ENCODE measurements at places on chromosomes 2 and 18.

- no peak for DNase-seq
Observed at GRCh38 chr2:121017396-121017795, 267.6 kb downstream of the TFCP2L1 start.

DNA sequence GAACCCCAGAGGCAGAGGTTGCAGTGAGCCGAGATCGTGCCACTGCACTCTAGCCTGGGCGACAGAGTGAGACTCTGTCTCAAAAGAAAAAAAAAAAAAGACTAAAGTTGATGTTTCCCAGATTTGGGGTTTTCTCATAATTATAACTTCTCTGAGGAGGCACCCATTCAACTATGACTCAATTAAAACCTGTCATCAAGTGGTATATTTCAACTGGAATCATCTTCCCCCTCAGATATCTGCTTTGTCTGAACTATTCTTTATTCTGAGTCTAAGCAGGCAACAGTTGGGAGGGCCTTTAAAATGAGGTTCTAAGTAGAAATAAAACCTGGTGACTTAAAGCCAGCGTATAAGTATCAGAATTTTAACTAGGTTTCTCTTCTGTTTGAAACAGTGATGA, 88.5 kb downstream of the PTRHD1 start:
- peak; percentile 16 for DNase-seq

- no peak for DNase-seq
Observed at GRCh38 chr2:185782223-185782769, 43.7 kb downstream of the FSIP2 start.

GRCh38 chr18:51721388-51721787, 523.9 kb upstream of the MEX3C start:
- no peak for DNase-seq

GRCh38 chr2:43708891-43709290, 32.7 kb upstream of the C1GALT1C1L start:
- no peak for DNase-seq

DNA sequence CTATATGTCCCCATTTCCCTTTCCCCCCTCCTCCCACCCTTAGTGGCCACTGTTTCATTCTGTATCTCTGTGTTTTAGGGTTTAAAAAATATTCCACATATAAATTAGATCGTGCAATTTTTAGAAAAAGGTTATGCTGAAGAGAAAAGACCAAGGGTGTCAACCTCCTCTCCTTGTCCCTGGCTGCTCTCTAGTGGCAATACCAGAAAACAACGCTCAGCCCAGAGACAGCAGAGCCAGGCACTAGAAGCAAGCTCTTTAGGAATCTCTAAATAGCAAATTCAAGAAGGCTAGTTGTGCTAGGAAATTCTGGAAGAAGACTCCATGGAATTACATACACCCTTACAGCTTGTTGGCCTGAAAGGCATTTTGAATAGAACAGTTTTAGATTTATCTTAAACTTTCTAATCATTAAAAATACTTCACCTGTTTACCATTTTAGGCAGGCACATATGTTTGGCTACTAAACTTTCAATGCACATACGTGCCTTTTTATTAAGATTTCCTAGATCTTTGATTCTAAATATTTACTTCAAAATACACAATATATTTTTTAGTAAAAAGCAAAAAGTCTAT, 35.1 kb upstream of the RASGRP3 start:
- DNase-seq: peak; percentile 74

GRCh38 chr2:7748717-7749415, 831.7 kb downstream of the RNF144A start:
- no peak for DNase-seq

DNA sequence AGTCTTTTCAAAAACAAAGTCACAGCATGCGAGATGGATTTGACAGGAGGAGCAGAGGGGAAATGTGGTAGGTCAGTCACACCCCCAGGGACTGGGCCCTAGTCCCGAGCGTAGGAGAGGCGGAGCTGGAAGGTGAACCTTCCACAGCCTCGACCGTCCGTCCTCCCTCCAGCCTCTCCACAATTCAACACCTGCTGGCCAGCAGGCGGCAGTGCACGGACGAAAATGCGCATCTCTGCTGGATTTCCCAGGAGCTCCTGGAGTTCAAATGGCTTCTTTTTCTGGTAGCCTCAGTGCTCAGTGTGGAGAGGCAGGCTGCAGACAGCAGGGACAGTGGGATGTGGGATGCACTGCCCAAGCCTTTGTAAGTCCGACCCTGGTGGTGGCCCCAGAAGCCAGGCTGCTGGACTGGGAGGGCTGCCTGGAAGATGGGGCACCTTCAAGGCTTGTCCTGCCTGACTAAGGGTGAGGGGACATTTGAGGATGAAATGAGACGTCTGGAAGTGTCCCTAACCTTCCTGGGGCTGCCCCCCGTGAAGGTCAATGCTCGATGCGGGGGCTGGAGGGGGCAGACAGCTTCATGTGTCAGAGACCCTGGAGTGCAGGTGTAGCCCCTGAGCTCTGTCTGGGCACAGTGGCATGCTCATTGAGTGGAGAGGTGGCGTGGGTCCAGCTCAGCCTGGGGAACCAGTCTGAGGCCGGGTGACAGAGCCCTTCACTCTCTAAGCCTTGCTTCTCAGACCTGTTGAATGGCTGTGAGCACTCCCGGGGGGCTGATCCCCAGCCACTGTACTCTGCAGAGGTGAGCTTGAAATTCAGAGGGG, 189.5 kb downstream of the TFCP2L1 start:
- DNase-seq: peak; percentile 60

DNA sequence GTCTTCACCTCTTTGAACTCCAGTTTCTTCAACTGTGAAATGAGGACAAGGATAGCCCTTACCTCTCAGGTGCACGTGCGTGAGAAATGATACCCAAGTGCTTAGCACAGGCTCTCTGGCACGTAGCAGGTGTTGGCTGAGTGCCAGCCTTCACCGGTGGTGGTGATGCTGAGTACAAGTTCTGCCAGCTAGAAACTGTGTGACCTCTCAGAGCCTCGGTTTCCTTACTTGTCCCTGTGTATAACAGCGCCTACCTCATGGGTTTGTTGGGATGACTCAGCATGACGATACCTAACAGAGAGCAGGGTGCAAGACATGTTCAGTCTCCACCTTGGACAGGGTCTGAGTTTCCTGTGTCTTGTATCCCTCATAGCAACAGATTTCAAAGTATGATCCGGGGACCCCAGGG, 205.1 kb downstream of the TNS1 start:
- no peak for DNase-seq

All from AG10803 (cell line).